ENCODE measurements at places on chromosomes 3 and 15. TPM values are rescaled to one million over a fixed set of nuclear protein-coding genes. Genes with fewer than 3 reads are reported as not detected.

The CYP1A2 gene
- not detected for total RNA-seq

- no peak for DNase-seq
Observed at GRCh38 chr3:172918568-172919296, 168.2 kb downstream of the ECT2 start.

The SLC38A3 gene
- not detected for total RNA-seq

- DNase-seq: no peak
Observed at GRCh38 chr15:69648212-69648611, 195.6 kb downstream of the RPLP1 start.

- DNase-seq: no peak
Observed at GRCh38 chr3:141368062-141368924, at the start of gene ZBTB38. Gene ZBTB38, plus strand, starts transcription at chr3:141368504. Its CDS starts 73,885 bp downstream, at chr3:141442389.

DNA sequence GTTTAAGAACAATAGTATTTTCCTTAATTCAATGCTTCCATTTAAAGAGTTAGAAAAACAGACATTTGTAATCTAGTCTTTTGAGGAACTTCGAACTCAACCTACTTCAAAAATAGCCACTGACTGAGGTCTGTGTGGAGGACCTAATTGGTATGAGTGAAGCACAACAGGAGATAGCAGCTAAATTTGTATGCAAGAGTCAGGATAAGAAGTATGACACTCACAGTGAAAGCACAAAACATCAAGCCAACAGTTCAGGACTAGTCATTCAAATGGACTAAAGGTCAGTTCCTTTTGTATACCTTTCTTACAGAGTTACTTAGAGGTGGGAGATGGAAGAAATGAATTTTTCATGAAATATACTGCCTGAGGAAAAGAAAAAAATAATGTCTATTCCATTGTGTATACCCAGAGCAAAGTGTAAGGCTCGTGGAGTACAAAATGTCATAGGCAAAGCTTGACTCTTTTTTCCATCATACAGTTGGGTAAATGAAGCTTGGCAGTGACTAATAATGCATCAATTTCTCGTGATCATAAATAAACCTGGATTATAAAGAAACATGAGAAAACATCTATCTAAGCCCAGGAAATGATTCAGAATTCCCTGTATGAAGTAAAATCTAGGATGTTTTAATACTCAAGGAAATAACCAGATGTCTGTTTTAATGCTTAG is 1005.2 kb upstream of the CADM2 start:
- DNase-seq: no peak

The NR1I2 gene
- 0.36 TPM for total RNA-seq

GRCh38 chr3:152196782-152197181 is 71.9 kb upstream of the MBNL1 start:
- DNase-seq: no peak

The MCCC1 gene
- total RNA-seq: 28.4 TPM

DNA sequence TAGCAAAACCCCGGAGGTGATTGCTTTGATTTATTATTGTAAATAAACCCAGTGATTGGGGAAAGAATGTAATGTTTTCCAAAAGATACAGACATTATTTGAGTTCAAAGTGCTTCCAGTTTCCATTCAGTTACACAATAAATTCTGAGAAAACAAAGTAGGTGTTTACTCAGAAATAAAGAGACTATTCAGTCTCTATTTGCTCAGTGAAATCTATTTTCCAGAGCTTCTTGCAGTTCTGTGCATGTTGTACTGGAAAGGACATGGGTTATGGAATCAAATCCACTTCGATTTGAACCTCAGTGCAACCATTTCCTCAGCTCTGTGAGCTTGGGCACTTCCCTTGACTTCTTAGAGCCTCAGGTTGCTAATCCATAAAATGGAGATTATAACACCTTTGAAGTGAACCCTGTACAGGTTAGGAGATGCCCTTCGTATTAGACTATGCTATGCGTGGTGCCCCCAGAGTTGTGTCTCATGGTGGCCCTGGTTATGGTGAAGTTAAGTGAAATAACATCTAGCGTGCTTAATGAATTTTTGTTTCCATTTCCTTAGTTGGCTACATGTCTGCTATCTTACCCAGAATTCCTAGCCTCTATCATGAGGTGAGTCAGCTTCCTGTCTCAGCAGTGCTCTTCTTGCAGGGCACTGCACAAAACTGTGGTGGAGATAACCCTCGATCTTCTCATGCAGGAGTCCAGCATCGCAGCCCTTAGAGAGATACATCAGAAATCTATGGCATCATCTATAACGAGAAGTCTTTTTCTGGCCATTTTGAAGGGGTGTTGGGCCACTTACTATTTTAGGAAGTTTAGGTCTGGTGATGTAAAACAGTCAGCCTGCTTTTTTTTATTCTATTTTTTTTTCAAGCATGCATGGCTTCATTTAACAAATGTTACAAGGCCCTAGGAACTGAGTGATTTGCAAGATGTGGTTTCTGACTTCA is 97.7 kb downstream of the RPL39L start:
- DNase-seq: peak; percentile 70

The EOMES gene
- total RNA-seq: 1.4 TPM

- no peak for DNase-seq
Observed at GRCh38 chr3:156332304-156332703, 211.9 kb downstream of the KCNAB1 start.

DNA sequence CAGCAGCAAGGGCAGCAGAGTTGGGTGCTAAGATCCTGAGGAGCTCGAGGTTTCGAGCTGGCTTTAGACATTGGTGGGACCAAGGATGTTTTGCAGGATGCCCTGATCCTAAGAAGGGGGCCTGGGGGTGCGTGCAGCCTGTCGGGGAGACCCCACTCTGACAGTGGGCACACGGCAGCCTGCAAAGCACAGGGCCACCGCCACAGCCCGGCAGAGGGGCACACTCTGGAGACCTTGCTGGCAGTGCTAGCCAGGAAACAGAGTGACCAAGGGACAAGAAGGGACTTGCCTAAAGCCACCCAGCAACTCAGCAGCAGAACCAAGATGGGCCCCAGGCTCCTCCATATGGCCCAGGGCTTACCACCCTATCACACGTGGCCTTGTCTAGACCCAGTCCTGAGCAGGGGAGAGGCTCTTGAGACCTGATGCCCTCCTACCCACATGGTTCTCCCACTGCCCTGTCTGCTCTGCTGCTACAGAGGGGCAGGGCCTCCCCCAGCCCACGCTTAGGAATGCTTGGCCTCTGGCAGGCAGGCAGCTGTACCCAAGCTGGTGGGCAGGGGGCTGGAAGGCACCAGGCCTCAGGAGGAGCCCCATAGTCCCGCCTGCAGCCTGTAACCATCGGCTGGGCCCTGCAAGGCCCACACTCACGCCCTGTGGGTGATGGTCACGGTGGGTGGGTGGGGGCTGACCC is 18.8 kb downstream of the SEC61A1 start:
- no peak for DNase-seq

The GOLGA8T gene
- not detected for total RNA-seq

GRCh38 chr3:179190581-179190980 is 42.4 kb downstream of the PIK3CA start:
- no peak for DNase-seq

- no peak for DNase-seq
Observed at GRCh38 chr3:158506456-158506855, 64.5 kb upstream of the MLF1 start.

The CXCR6 gene
- 4.0 TPM for total RNA-seq

The FSIP1 gene
- 0.29 TPM for total RNA-seq

The LINGO1 gene
- not detected for total RNA-seq

DNA sequence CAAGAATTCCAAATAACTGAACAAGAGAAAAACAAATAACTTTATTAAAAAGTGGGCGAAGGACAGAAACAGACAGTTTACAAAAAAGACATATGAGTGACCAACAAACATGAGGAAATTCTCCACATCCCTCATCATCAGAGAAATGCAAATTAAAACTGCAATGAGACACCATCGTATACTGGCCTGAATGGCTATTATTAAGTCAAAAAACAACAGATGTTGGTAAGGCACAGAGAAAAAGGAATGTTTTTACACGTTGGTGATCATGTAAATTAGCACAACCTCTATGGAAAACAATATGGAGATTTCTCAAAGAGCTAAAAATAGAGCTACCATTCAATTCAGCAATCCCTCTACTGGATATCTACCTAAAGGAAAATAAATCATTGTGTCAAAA is 1260.4 kb upstream of the ALCAM start:
- no peak for DNase-seq

The ACY1 gene
- total RNA-seq: 53.1 TPM

- DNase-seq: no peak
Observed at GRCh38 chr3:179473565-179473964, 22.3 kb upstream of the GNB4 start.

DNA sequence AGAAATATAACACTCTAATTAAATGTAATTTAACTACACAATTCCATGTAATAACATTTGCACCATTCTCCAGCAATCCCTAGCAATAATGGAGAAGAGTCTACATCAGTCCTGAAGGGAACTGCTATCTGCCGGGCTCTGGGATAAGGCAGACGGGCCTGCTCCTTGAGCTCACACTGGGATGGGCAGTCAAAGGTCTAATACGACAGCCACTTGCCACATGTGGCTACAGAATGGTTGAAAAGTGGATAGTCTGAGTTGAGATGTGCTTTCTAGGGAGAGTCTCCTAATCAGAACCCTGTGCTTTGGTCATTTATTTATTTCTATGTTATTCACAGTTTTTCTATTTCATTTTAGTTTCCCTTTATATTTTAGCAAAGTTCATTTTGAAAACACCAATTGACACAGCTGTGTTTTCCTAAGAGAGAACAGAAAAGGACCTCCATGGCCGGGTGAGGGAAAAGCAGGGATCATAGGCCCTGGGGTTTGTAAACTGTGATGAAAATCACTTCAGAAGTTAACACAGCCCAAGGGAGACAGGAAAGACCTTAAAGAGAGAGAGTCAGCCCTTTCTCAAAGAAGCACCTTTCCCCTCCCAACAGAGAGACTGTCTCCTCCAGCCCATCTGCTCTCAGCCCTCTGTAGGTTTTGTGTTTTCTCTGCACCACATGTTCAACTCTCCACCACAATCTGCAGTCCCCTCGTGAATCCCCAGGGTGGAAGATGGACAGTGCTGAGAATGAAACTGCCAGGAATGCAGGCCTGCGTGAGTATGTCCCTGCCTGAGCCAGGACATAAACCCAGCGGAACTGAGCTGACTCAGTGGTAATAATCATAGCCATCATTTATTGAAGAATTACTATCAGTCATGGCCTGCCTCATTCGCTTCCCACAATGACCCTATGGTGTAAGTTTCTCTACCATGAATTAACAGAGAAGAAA is 11.6 kb downstream of the FSIP1 start:
- no peak for DNase-seq

DNA sequence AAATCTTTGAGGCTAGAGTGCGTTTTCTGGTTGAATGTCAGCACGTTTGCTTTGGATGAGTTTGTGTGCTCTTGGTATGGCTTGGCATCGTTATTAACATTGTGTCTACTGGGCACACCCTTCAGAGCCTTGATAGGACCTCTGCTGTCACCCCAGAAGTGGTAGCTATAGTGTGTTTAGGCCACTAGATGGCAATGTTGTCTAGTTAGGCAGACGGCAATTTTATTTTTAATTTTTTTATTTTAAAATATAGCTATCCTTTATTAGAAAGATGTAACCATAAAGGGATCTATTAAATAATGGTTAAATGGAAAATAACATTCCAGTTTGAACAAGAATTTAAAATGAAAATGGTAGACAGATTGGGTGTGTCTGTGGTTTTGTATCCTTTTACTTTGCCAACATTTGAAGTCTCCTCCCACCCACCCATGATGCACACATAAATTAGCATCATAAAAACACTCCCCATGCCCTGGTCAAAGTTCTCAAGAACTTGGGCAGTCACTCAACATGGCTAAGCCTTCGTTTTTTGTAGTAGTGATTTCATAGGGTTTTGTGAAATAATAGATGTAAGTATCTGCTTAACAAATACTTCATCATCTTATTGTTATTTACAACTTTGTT is 200.7 kb downstream of the KCNH8 start:
- DNase-seq: no peak

Measured in activated CD4-positive, alpha-beta memory T cell treated with anti-CD3 and anti-CD28 coated beads for 36 hours (primary cell).